ENCODE measurements at places on chromosomes 16 and 17.

GRCh38 chr17:41328207-41328606 is 12.7 kb upstream of the KRTAP17-1 start:
- no peak for DNase-seq
- H3K36me3 ChIP-seq: no peaks in the 10 kb centered on the region
- H3K4me3 ChIP-seq: no peak overlapping the region
- H3K27ac ChIP-seq: no peak overlapping the region

- H3K4me3 ChIP-seq: no peak overlapping the region
- H3K27me3 ChIP-seq: no peaks in the 10 kb centered on the region
- H3K27ac ChIP-seq: no peak overlapping the region
- no peaks in the 10 kb centered on the region for H3K4me1 ChIP-seq
- H3K36me3 ChIP-seq: peaks cover 3% of the 10 kb centered on the region
These were observed 163.4 kb downstream of the PHKB start for GRCh38 chr16:47624563-47624962.

GRCh38 chr16:25013751-25014499 is 1.2 kb downstream of the ARHGAP17 start:
- peak overlapping the region; percentile 73 for H3K4me3 ChIP-seq
- DNase-seq: no peak
- peak overlapping the region; percentile 94 for H3K27ac ChIP-seq
- H3K36me3 ChIP-seq: no peaks in the 10 kb centered on the region

DNA sequence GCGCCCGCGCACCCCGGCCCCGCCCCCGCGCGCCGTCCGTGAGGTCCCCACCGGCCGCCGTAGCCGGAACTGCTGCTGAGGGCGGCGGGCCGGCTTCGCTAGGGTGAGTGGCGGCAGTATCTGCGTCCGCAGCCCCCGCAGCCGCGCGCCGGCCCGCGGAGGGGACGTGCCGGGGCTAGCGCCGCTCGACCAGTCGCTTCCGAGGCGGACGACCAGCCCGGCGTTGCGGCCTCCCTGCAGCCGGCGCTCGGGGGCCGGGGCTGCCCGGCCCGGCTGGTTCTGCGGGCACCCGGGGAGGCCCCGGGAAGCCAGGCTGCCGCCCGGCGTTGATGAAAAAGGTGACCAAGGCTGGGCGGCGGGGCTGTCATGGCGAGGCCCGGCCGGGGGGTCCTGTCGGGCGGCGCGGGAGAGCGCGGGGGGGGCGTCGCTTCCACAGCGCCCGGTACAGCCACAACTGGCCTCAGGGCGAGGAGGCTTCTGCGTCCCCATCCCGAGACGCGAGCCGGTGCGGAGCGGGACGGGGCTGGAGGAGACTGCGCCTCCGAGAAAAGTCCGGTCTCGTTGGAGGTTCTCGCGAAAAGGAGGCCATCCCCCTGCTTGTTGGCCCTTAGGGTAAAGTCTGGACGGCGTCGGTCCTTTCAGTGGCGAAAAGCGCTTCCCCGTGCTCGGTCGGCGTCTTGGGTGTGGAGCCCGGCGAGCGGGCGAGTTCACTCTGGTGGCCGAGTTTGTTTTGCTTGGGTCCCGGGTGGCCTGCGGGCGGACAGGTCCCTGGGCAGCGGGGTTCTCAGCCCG is at the start of gene CRAMP1:
Gene CRAMP1, plus strand, starts transcription at position 41 of the 792 bp plus-strand sequence. CDS start 2,280 bp downstream, outside the sequence.
- no peaks in the 10 kb centered on the region for H3K27me3 ChIP-seq
- peaks cover 5% of the 10 kb centered on the region for H3K36me3 ChIP-seq
- DNase-seq: no peak
- H3K4me3 ChIP-seq: peak within 1 kb of the TSS; percentile 99

- H3K4me3 ChIP-seq: peak overlapping the region; percentile 87
- DNase-seq: no peak
- peaks cover 25% of the 10 kb centered on the region for H3K4me1 ChIP-seq
- peaks cover 23% of the 10 kb centered on the region for H3K36me3 ChIP-seq
- H3K27ac ChIP-seq: peak overlapping the region; percentile 90
- no peaks in the 10 kb centered on the region for H3K27me3 ChIP-seq
These were observed 471 bp downstream of the PARD6A start for GRCh38 chr16:67661101-67661761.

GRCh38 chr17:83147280-83147679 is 67.9 kb downstream of the METRNL start:
- H3K4me3 ChIP-seq: no peak overlapping the region
- DNase-seq: no peak
- no peak overlapping the region for H3K27ac ChIP-seq
- no peaks in the 10 kb centered on the region for H3K36me3 ChIP-seq
- no peaks in the 10 kb centered on the region for H3K27me3 ChIP-seq

GRCh38 chr16:60686824-60687223 is 1349.4 kb downstream of the CDH8 start:
- no peak for DNase-seq
- no peak overlapping the region for H3K4me3 ChIP-seq
- no peaks in the 10 kb centered on the region for H3K36me3 ChIP-seq
- H3K27ac ChIP-seq: no peak overlapping the region
- no peaks in the 10 kb centered on the region for H3K4me1 ChIP-seq

- no peak overlapping the region for H3K27ac ChIP-seq
- no peaks in the 10 kb centered on the region for H3K27me3 ChIP-seq
- no peak overlapping the region for H3K4me3 ChIP-seq
- H3K4me1 ChIP-seq: no peaks in the 10 kb centered on the region
These were observed 19.0 kb downstream of the TRPV1 start for GRCh38 chr17:3590231-3590630.

GRCh38 chr16:85553436-85554113 is 59.5 kb upstream of the GSE1 start:
- H3K4me1 ChIP-seq: peaks cover 51% of the 10 kb centered on the region
- peak; percentile 80 for DNase-seq
- H3K36me3 ChIP-seq: no peaks in the 10 kb centered on the region
- no peaks in the 10 kb centered on the region for H3K27me3 ChIP-seq
- peak overlapping the region; percentile 96 for H3K27ac ChIP-seq

Measured in upper lobe of left lung (tissue), 6 donors.